Right renal pelvis (tissue), 4 donors: ENCODE measurements at places on chromosomes 4 and X. TPM values are rescaled to one million over a fixed set of nuclear protein-coding genes. Genes with fewer than 3 reads are reported as not detected.

Gene HTN3
- not detected for polyA plus RNA-seq

DNA sequence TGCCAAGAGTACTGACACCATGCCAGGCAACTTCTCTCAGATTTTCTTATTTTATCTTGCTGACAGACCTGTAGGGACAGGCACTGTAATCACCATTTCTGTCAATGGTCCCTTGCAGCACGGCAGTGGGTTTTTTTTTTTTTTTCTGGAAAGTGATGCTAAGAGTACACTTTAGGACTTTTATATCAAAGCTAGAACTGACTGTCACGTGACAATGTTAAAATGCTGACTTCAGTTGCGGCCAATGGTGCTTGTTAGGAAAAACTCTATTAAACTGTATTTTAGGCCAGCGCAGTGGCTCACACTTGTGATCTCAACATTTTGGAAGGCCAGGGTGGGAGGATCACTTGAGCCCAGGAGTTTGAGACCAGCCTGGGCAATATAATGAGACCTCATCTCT, 12.3 kb upstream of the SCOC start:
- DNase-seq = no peak

DNA sequence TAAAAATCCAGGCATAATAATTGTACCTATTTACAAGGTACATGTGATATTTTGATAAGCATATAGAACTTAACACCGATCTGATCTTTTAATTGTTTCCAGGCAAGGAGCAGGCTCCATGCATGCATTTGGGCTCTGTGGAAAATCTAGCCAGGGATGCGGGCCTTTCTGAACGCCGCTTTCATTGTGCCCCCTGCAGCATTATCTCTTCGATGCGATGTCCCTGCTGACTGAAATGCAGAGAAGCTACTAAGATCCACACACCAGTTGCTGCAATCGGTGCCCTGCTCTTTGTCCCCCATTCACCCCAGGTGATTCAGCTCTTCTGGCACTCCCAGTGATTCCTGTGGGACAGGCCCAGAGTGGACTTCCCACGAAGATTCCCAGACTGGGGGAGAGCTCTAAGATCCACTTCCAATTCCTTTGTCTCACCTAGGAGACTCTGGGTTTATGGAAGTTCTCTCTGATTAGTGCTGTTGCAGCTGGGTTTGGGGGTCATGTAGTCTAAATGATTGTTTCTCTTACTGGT, 254.3 kb upstream of the AGA start:
- no peak for DNase-seq

- DNase-seq = no peak
These were observed 2.1 kb downstream of the SLC6A8 start for GRCh38 chrX:153689654-153690465.

- DNase-seq = no peak
These were observed 28.9 kb upstream of the HMX1 start for GRCh38 chr4:8900588-8900987.
